ENCODE measurements at places on chromosomes 7 and 10.

DNA sequence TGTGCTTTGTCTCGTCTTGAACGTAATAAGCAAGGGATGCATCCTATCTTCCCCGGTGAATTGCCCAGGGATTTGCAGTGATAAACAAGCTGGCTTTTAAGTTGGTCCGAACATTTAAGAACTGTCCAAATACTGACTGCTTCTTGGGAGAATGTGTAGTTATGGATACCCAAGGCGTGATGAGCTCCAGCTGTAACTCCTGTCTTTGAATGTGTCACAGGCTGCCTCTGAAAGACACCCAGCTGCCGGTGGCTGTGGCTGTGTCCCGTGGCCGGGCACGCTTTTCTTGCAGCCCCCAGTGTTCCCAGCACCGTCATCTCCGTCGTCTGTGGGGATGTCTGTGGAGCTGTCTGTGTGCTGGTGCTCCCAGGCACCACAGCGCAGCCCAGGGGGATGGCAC, 118.1 kb downstream of the GLRX3 start:
- no peak for DNase-seq

GRCh38 chr10:34427911-34428216, 387.2 kb downstream of the PARD3 start:
- no peak for DNase-seq

DNA sequence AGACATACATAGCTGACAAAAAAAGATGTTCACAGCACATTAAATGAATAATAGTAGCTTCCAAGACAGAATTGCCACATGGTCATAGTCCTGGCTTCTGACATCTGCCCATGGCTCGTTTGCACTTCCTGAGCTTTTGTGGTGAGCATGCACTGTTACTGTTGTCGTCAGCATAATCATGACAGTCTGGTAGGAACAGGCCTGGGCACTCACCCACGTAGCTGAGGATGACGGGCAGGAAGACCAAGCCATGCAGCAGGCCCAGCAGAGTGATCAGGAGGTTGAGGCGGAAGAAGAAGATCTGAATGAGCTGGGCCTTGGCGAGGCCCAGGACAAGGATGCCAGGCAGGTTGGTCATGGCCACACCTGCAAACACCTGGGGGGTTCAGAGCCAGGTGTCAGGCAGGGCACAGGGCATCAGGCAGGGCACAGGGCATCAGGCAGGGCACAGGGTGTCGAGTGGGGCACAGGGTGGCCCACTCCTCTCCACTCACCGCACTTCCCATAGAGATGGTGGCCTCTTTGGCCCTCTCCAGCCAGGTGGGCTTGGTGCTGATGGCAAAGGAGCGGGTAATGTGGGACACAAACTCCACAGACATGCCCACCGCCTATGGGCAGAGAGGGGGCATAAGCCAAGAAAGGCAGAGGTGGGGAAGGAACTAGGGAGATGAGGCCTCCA, 25.3 kb upstream of the NUDCD3 start:
- no peak for DNase-seq

DNA sequence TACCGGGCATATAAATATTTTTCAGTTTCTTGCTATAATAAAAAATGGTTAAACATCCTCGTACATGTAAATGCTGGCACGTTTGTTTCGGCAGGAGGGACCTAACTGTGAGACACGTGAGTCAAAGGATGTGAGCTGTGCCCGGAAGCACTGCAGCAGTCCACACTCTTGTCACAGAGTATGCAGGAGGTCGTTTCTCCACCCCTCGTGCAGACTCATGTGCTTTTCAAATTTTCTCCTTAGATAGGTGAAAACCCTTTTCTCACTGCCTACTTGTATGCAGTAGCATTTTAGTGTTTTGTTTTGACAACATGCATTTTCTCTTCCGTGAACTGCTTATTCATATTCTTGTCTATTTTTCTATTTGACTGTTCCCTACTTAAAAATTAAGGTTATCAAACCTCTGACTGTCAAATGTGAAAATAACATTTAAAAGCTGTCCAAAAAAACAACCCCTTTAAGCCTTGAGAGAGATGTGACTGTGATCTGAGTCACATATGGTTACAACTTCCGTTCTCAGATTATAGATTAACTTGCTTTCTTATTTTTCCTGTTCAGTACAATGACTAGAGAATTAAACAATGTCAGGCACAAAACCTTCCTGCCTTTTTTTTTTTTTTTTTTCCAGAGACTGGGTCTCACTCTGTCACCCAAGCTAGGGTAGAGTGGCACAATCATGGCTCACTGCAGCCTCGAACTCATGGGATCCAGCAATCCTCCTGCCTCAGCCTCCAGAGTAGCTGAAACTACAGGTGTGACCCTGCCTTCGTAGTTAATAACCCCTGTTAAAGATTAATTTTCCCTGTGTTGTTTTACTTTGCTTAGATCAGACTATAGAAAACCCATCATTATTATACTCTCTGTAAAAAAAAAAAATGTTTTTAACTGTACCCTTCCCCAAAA, 45.1 kb downstream of the DPY19L1 start:
- no peak for DNase-seq

GRCh38 chr10:132537684-132538001, at the start of gene INPP5A:
TSS of gene INPP5A (plus strand) at chr10:132537787. CDS start at chr10:132538097, 310 bp downstream.
- no peak for DNase-seq

- no peak for DNase-seq
Measured at GRCh38 chr7:64621656-64622055, 44.3 kb upstream of the ZNF107 start.

GRCh38 chr7:84364708-84365107, 170.1 kb upstream of the SEMA3A start:
- DNase-seq, result no peak

GRCh38 chr10:49323896-49324270, 24.9 kb downstream of the C10orf71 start:
- no peak for DNase-seq

- DNase-seq, result no peak
Measured at GRCh38 chr10:391305-391704, 256.1 kb downstream of the ZMYND11 start.

DNA sequence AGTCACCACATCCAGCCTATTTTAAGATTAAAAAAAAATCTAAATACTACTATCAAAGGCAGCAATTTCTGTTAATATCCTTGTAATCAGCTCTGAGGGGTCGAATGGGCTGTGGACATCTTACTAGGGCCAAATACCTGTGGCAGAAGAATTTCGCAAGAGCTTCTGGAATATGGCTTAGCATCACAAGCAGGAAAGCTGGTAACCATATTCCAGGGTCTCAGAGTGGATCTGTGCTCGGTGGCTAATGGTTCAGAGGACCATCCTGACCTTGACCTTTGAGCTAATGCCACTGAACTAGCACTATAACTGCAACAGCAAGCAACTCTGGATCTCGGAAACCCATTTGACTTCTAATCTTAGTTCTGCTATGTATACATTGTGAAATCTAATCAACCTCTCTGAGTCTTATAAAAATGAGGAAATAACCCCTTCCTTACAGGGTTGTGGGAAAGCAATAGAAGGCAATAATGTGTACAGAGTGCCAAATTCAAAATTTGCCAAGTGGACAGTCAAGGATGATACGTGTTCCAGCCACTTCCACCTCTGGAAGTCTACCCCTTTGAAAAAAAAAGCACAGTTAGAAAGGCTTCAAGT, 65.5 kb downstream of the CYP26A1 start:
- no peak for DNase-seq

DNA sequence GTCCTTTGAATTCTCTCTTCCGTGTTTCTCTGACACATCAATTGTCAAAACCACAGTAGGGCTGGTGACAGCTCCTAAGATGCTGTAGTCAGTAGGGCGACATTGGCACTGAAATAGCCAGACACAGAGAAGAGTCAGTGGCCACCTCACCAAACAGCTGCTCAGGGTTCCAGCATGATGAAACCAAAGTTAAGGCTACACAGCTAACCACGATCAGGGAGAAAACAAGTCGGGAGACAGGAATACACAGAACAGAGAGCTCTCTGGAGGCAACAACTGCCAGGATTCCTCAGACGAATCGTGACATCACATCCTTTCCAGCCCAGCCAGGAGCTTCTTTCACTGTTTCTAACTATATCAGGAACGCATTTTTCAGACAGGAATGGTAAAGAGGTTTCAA, 922.2 kb downstream of the SORCS1 start:
- DNase-seq, result no peak

DNA sequence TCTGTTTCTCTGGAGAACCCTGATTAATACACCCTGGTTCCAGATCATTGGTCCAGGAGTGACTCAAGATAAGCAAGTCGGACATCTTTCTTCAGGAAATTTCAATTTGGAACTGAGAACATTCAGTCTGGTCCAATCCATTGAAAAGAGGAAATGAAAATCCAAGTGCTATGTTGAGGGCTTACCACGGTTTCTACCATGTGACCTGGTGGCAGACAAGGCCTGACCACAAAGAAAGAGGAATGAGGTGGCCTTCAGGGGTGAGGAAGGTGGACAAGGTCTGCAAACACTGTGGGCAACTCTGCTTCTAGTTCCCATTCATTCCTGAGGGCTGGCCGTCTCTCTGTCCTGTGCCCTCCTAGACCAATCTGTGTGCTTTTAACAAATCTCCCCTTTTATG, 149.2 kb upstream of the GHITM start:
- DNase-seq, result no peak

DNA sequence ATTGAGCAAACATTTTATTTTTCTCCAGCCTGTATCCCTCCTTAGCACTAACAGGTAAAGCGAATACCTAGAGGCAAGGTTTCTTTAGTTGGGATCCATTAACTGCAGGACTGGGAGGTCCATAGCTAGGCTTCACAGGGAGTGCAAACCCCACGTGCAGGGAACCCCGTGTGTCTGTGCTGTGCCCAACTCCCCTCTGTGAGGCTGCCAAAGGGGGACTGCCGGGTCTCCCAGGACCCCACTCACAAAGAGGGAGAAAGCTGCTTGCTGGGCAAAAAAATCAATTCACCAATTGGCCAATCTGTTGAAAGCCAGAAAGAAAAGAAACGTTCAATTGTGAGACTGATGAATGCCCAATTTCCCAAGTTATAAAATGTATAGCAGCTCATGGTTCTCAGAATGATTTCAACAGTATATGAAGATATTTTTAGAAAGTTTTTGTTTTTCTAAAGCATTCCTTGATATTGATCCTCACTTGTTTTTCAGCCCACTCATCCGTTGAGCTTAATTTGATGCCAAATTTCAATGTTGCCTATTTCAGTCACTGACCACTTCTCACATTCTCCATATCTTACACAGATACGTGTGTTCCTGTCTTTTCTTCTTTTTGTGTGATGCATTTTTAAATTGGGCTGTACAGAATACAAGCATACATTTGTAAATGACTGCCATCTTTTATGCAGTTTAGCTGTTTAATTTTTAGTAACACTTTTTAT, 202.7 kb upstream of the PRSS58 start:
- DNase-seq, result no peak

- no peak for DNase-seq
Measured at GRCh38 chr7:83484266-83484665, 164.7 kb downstream of the SEMA3E start.

GRCh38 chr10:29895456-29895855, 163.9 kb downstream of the JCAD start:
- no peak for DNase-seq

GRCh38 chr7:79789584-79790345, 336.3 kb upstream of the MAGI2 start:
- no peak for DNase-seq

DNA sequence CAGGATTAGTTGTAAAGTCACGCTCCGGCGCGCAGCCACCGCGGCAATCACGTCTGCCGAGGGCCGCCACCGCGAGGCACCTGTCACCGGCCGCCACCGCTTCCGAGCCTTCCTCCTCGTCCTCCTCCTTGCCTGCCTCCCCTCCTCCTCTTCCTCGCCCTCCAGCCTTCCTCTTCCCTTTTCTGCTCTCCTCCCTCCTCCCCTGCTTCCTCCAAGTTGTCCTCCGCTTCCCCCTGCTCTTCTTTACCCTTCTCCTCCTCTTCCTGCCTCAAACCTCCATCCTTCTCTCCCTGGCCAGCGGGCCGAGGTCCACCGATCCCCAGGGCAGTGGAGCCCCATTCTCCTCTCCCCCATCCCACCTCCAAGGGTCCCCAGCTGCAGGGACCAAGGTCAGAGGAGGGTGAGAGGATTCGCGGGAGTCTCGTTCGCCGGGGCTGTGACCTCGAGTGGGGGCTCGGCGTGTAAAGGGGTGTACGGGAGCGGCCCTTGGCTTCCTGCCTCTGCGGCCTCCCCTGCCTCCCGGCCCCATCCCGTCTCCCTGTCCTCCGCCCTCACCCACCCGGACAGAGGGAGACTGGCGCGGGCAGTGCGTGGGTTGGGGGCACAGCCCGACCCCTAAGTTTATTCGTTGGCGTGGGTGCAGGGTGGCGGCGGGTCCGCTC, 89.5 kb upstream of the PAX2 start:
- no peak for DNase-seq

DNA sequence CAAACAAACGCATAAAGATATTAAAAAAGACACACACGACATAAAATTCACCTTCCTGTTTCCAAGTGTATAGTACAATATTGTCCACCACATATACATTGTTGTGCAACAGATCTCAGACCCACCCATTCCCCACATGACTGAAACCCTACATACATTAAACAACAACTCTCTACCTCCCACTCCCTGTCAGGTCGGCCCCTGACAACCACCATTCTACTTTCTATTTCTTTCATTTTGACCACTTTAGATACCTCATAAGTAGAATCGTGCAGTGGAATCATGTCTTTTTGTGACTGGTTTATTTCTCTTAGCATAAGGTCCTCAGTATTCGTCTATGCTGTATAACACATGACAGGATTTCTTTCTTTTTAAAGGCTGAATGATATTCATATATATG, 320.5 kb downstream of the BBS9 start:
- DNase-seq, result no peak

DNA sequence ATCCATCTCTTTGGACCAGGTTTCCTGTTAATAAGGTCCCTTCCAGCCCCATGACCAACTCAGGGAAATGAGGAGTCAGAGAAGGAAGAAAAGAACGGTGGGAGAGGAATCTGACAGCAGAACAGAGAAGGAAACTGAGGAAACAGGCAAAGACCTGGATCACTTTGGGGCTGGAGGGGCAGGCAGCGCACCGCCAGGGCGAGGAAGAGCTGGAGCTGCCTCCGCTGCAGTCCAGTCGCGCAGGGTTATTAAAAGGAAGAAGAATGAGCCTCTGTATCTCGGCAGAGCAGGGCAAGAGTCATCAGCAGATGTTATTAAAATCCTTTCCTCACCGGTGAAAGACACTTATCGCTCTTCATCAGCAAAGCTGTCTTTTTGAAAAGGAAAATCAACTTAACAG, 37.7 kb upstream of the R3HCC1L start:
- peak; percentile 33 for DNase-seq

DNA sequence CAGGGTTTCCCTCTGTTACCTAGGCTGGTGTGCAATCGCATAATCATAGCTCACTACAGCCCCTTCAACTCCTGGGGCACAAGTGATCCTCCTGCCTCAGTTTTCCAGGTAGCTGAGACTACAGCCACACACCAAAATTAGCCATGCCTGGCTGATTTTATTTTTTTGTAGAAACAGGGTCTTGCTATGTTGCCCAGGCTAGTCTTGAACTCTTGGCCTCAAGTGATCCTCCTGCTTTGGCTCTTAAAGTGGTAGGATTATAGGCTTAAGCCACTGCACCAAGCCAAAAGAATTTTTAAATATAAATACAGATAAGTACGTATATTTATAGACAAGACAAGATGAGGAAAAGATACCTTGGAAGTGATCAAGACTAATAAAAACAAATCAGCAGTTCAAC, 116.9 kb downstream of the NRBF2 start:
- DNase-seq, result no peak
